ENCODE measurements at places on chromosomes 6 and 20.

GRCh38 chr6:71396410-71396801, 107.8 kb downstream of the OGFRL1 start:
- no peak for DNase-seq

DNA sequence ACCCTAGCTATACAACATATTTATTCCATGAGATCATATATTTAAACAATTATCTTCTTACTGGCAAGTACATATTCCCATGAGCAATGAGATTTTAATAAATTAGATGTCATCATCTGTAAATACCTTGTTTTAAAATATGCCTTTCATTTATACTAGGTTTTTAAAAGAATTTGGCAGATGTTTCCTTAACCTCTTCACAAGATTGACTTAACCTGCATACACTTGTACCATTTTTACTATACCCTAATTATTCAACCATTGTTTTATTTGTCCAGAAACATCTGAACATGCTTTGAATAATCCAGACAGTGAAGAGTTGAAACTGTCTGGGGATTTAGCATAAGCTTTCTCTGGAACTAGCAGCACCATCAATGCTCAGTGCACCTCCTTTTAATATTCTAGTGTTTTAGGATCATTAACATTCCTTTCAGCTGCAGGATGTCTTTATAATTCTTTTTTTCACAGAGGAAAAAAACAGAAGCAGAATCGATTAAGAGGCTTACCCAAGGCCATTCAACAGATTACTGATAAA, 188.0 kb upstream of the TENT5A start:
- peak; percentile 27 for DNase-seq

DNA sequence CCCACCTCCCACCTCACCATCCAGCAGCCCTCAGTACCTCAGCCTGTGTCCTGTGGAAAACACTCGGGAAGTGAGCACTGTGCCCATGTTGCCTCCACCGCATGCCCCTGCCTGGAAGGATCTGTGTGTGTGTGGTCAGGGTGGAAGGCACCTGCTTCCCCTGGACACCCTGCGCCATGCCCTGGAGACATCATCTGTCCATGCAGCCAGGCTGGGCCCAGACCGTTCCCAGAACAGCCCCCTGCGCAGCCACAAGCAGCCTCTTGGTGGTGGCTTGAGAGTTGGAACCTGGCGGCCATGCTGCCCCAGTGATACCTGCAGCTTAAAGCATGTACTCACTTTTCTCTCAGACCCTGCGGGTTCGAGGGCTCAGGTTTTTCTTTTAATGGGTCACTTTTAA, 34.9 kb upstream of the SLC22A1 start:
- DNase-seq: no peak

GRCh38 chr6:72081871-72082270, 195.5 kb downstream of the RIMS1 start:
- no peak for DNase-seq

GRCh38 chr6:76472858-76473257, 400.4 kb upstream of the IMPG1 start:
- no peak for DNase-seq

DNA sequence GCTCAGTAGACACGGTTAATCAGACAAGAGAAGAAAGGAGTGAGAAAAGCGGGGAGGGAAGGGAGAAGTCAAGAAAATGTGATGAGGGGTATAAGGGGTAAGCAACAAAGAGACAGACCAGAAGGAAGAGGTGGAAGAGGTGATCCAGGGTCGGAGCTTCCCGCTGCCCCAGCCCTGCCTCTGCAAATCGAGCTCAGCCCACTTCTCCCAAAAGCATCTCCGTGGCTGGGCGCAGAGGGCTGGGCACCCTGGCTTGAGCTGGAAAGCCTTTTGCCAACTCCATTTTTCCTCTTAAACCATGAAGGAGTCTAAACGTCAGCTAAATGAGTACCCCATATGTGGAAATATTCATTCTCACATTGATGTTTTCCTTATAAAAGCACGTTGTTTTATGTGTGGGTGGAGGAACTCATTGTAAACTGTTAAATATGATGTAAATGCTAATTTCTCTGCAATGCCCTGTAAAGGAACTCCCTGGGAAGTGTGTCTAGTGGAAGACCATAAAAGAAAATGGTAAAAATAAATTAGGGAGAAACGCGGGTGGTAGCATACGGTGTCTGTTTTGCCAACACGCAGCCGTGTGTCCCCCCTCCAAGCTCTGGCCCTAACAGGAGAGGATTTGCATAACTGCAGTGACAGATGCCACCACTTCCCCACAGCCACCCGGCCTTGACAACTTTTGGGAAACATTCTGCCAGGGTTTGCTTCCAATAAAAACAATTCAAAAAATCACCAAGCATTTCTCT, 55.2 kb upstream of the MAFB start:
- DNase-seq: no peak

- peak; percentile 42 for DNase-seq
Measured at GRCh38 chr20:63265891-63266515, 6.6 kb upstream of the ARFGAP1 start.

GRCh38 chr20:32829311-32830005, 9.7 kb downstream of the MAPRE1 start:
- DNase-seq: no peak

GRCh38 chr20:53559816-53560215, 33.8 kb downstream of the ZNF217 start:
- DNase-seq: peak; percentile 61

- DNase-seq: no peak
Measured at GRCh38 chr6:163877877-163878639, 463.5 kb downstream of the QKI start.
